Esophagus muscularis mucosa (tissue), 4 donors: ENCODE measurements at places on chromosomes 3 and 15. TPM values are rescaled to one million over a fixed set of nuclear protein-coding genes. Genes with fewer than 3 reads are reported as not detected.

COL8A1 gene
- 139 TPM for total RNA-seq

DCBLD2 gene
- 37.3 TPM for total RNA-seq

HHATL gene
- not detected for total RNA-seq

- no peaks in the 10 kb centered on the region for H3K36me3 ChIP-seq
- DNase-seq, result no peak
- H3K27ac ChIP-seq, result no peak overlapping the region
- peaks cover 3% of the 10 kb centered on the region for H3K27me3 ChIP-seq
These were observed 440.7 kb downstream of the MAGI1 start for GRCh38 chr3:65597952-65598413.

DNA sequence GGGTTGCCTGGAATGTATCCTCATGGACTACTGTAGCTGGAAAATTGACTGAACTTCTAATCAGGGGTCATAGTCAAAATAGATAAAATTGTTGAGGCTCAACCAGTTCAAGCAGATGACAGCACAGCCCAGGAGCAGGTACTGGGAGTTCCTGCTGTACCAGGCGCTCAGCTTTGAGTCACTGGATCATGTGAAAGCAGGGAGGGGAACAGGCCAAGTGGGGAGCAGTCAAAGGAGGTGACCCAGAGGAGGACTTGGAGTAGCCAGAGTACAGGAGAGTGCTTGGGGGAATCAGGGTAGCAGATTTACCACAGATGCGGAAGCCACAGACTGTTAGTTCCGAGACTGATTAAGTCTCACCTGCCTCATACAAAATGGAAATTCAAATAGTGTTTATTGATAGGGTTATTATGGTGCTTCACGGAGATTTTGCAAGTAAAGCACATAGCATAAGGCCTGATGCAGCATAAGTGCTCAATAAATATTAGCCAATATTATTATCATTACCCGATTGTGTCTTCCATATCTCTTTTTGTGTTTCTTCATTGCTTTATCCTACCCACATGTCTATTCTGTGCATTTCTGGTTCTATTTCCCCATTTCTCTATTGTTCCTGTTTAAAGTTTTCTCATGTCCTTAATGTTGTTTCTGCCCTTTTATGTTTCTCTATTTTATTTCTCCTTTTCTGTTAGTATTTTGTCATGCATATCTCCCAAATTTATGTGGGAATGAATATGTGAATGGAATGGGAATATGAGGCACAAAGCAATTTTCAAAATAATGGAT, 369.2 kb upstream of the MCTP2 start:
- H3K4me3 ChIP-seq, result no peak overlapping the region
- H3K27ac ChIP-seq, result peak overlapping the region; percentile 21
- no peak for DNase-seq
- H3K4me1 ChIP-seq, result no peaks in the 10 kb centered on the region

GRCh38 chr15:52786436-52787122, 3.6 kb downstream of the ONECUT1 start:
- no peak for DNase-seq
- H3K4me1 ChIP-seq, result peaks cover 54% of the 10 kb centered on the region
- H3K27ac ChIP-seq, result no peak overlapping the region
- no peaks in the 10 kb centered on the region for H3K36me3 ChIP-seq
- peaks cover 100% of the 10 kb centered on the region for H3K27me3 ChIP-seq

- no peaks in the 10 kb centered on the region for H3K36me3 ChIP-seq
- H3K27ac ChIP-seq, result peak overlapping the region; percentile 11
- H3K27me3 ChIP-seq, result no peaks in the 10 kb centered on the region
- no peak overlapping the region for H3K4me3 ChIP-seq
- H3K4me1 ChIP-seq, result peaks cover 18% of the 10 kb centered on the region
These were observed 7.2 kb downstream of the GLDN start for GRCh38 chr15:51348688-51349087.

DNA sequence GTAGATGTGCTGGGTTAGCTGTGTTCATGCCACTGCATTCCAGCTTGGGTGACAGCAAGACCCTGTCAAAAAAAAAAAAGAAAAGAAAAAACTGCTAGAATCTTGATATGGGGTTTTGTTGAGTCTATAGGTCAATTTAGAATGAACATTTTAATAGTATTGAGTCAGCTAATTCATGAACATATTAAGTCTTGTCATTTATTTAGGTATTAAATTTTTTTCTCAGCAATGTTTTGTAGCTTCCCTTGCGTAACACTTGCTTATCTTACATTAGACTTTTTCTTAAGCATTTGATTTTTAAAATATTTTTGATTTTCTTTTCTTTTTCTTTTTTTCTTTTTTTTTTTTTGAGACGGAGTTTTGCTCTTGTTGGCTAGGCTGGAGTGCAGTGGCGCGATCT, 60.7 kb upstream of the GOLGA6B start:
- H3K36me3 ChIP-seq, result no peaks in the 10 kb centered on the region
- H3K27me3 ChIP-seq, result no peaks in the 10 kb centered on the region

GRCh38 chr3:40885430-40885829, 313.9 kb upstream of the CTNNB1 start:
- no peaks in the 10 kb centered on the region for H3K36me3 ChIP-seq
- H3K4me3 ChIP-seq, result no peak overlapping the region
- H3K4me1 ChIP-seq, result no peaks in the 10 kb centered on the region
- no peak overlapping the region for H3K27ac ChIP-seq
- DNase-seq, result no peak
- H3K27me3 ChIP-seq, result no peaks in the 10 kb centered on the region
